ENCODE measurements at places on chromosomes 5 and 9.

DNA sequence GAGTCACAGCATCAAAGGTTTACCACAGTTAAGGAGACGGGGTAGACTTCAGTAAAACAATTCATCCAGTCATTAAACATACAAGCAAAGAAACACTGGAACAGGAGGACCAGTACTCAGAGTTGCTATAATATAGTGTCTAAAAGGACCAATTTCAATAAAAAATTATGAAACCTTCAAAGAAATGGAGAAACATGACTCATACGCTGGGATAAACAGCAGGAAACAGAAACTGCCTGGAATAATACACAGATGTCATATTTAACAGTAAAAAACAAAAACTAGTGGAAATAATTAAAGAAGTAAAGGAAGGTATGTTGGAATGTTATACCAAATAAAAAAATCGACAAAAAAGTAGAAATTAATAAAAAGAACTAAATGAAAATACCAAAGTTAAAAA lies 1075.9 kb downstream of the NR2F1-AS1 start:
- no peak for DNase-seq

DNA sequence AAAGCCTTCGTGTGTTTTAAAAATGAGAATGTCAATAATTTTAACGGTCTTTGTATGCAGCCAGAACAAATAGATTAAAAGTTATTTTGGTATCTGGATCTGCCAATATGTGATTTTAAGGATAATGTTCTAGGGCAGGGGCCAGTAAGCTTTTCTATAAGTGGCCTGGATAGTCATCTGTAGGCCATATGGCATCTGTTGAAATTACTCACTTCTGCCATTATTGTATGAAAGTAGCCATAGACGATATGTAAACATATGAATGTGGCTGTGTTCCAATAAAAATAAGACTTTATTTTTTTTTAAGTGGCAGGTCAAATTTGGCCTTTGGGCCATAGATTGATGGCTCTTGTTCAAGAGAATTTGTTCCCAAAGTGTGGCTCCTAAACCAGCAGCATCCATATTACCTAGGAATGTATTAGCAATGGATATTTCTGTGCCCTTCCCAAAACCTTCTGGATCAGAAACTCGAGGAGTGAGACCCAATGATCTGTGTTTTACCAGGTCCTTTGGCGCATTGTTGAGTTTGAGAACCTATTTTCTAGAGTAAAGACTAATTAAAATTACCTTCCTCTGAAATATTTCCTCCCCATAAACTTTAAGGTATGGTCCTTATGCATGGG lies 55.9 kb downstream of the C6 start:
- DNase-seq = no peak

- no peak for DNase-seq
Observed at GRCh38 chr9:136653323-136654079, 9.2 kb upstream of the EGFL7 start.

- no peak for DNase-seq
Observed at GRCh38 chr5:92147798-92148197, 764.7 kb upstream of the ARRDC3 start.

DNA sequence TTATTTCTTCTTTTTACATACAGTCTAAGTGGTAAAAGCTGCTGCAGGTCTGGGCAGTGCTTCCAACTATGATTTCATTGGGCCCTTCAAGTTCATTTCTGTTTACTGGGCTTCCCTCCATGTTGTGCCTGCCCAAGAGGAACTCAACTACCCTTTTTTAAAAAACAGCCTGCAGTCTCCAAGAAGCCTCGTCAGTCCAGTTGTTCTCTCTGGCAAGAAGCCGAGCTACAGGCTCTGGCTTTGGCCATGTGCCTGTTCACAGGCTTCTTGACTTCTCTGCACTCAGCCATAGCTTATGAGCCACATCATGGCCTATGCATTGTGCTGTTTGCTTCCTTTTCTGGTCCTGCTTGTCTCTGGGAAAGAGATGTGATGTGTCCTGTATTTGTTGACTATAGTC lies 119.7 kb upstream of the PJA2 start:
- no peak for DNase-seq
